ENCODE measurements at places on chromosomes 7 and 10.

- DNase-seq, result no peak
Observed at GRCh38 chr7:124062171-124062570, 29.3 kb upstream of the TMEM229A start.

DNA sequence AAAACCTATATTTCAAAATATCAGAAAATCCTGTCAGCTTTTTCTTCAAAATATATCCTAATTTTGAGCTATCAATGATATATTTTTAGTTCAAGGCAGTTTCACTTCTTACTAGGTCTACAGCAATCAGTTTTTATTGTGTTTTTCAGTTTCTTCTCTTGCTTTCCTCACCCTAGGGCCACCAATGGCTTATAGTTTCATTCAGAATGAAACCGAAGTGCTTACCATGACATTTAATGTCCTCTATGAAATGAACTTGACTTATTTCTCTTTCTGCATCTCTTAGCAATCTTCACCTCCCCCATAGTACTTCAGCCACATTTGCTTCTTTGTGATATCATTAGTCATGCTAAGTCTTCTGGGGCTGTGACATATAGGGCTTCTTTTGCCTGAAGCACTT is 100.3 kb downstream of the ARL5B start:
- no peak for DNase-seq

GRCh38 chr10:89466599-89467035 is 52.2 kb downstream of the IFIT5 start:
- no peak for DNase-seq

- DNase-seq, result no peak
Observed at GRCh38 chr10:8677642-8678041, 623.2 kb downstream of the GATA3 start.

GRCh38 chr10:117980755-117981702 is 65.7 kb downstream of the RAB11FIP2 start:
- no peak for DNase-seq

GRCh38 chr7:157738066-157738460 is 401.3 kb downstream of the DNAJB6 start:
- no peak for DNase-seq

DNA sequence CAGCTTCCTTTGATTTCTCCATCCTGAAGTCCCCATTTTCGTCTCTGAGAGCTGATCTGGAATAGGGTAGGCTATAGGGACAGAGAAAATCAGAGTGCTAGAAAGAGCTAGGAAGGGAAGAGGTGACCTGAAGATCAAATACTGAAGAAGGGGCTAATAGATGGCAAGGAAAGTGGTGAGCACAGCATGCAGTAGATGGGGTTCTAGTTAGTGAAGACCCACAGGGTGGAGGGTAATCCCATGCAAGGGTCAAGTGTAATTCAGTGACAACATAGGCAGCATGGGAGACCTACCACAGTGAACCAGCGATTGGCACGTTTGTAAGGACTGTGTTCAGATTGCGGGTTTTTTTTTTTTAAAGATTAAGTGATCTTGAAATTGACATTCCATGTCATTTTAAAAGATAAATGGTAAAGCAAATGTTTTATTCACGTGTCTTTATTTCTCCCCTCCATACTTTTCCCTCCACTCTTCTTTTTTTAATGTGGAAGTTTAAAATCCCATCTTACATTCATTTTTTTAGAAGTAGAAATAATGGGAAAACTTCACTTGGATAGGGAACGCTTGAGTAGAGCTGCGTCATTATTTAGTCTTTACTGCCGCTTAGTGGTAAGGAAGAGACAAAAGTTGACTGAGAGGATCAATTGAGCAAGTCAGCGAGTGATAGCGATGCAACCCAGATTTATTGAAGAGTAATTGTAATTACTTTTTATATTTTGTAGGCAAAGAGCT is 21.0 kb upstream of the ABI1 start:
- DNase-seq, result no peak

DNA sequence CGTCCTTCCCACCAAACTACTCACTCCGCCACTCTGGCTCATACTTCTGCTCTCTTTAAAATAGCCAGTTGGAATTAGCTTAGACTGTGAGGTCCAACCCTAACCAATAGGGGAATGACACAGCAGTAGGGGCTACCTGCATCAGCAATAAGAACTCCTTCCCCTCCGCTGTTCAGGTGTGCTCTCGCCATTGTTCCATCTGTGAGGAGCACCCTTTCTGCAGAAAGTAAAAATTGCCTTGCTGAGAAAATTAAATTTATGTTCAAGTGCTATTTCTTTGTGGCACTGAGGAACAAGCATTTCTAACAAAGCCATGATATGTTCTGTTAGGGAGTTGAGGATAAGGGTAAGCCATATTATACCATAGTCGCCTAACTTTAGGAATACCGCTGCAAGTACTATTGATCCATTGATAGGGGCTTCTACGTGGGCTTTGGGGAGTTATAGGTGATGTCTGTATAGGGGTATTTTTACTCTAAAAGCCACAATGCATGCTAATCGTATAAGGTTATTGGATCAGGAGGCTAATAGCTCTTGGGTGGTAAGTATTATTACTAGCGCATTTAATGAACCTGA is 1269.5 kb downstream of the TYW1 start:
- no peak for DNase-seq

GRCh38 chr7:92622685-92623084 is 32.5 kb upstream of the FAM133B start:
- DNase-seq, result no peak

DNA sequence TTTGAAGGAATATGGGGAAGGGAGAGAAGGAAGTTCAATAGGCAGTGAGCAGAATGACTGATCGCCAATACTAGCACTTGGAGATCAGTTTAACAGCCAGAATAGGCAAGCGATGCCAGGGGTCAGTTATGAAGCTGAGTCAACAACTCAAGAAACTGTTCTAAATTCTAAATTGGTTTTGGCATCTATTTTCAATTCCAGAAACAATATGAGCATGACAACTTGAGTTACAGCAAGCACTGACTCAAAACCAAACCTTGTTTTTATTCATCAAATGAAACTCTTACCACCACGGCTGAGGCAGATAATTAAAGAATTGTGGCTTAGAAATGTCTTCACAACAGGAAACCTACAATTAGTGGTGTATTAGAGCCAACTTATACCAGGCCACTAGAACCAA is 180.5 kb upstream of the ASAH2 start:
- no peak for DNase-seq

- no peak for DNase-seq
Observed at GRCh38 chr10:89591111-89591795, 53.8 kb downstream of the PANK1 start.

Measured in activated T-cell treated with anti-CD3 and anti-CD28 coated beads for 24 hours (primary cell).